ENCODE measurements at places on chromosomes 11 and 22.

- DNase-seq = peak; percentile 36
These were observed 12.3 kb downstream of the STARD10 start for GRCh38 chr11:72781313-72782080.

DNA sequence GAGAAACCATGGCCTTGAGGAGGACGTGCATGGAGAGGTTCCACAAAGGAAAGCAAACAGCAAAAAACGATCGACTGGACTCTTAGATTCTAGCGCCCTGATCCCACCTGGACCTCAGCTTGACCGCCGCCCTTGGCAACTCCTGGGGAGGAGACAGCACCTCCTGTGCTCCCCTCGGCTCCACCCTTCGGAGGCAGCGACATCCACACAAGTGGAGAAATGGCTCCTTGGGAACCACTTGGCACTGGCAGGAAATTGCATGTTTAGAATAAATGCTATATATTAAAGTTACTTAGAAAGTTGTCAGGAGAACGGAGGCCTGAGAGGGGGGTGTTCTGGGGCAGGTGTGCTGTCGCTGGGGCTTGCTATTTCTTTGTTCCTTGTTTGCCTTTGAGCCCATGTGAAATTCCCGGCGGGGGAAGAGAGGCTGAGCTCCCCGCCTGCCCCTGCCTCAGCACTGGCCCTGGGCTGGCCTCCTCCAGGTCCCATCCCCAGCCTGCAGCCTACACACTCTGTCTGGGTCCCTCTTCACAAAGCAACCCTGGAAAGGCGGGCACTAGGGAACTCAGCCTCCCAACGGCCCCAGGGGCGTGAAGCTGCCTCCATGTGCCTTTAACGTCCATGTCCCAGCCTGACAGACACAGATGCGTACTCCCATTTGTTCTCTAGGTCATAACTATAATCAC is 395.3 kb downstream of the BRD1 start:
- DNase-seq = no peak

DNA sequence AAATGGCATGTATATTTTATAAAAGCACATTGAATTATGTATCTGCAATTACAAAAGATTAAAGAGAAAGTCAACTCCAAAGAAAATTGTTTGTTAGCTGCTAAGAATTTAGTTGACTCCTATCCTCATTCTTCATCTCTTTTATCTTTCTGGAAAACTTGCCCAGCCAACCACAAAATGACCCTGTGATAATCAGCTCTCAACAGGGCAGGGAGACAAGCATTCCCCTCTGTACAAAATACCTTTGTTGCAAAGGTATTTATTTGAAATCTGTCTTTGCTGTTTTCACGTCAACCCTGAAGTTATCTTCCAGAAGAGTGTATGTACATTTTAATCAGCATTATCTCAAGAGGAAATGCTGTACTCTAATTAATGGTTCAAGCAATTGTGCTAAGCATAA is 191.1 kb upstream of the DDI1 start:
- no peak for DNase-seq

DNA sequence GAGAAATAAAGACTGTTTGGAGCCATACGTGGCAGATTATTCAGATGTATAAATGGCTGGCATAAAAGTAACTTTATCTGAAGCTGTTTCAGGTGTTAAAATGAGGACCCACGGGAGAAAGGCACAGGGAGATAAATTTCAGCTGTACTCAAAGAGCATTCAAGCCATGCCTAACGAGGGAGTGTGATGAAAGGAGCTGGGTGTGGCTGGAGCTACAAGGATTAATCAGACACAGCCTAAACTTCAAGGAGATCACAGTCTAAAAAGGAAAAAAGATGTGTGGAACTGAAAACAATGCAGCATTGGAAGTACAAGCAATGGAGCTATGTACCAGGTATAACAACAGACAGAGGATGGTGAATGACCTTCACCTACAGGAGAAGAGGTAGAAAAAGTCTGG is 120.8 kb upstream of the APOA1 start:
- no peak for DNase-seq

DNA sequence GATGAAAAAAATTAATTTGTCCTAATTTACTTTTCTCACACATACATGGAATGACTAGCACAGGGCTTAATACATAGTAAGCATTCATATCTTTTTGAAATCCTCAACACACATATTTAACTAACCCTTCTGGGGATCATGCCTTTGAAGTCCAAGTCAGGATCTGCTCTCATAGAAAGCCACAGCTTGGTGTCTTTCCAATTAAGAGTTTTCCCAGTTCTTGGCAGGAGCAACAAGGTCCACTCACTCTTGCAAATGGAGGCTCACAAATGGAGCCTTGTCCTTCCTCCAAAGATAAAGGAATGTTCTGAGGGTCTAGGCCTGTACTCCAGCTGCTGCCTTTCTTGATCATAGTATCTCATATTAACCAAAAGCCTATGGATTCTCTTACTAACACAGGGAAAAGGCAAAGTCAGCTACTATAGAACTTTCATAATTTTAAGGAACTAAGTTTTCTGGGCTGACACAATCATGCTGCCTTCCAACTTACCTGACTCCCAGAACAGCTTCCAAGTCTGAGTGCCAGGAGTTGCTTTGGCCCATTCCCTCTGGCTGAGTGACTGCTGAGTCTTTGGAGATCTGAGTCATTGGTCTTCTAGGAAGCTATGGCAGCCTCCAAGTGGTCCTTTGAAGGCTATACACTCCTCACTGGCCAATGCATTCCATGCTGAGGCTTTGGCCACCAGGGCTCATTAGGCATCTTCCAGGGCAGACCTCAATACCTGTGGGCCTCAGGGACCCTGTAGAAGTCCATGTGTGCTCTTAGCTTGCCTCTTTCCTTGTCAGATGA is 25.8 kb upstream of the NUCB2 start:
- DNase-seq = no peak

- no peak for DNase-seq
These were observed 17.5 kb upstream of the GAL start for GRCh38 chr11:68666849-68667248.

DNA sequence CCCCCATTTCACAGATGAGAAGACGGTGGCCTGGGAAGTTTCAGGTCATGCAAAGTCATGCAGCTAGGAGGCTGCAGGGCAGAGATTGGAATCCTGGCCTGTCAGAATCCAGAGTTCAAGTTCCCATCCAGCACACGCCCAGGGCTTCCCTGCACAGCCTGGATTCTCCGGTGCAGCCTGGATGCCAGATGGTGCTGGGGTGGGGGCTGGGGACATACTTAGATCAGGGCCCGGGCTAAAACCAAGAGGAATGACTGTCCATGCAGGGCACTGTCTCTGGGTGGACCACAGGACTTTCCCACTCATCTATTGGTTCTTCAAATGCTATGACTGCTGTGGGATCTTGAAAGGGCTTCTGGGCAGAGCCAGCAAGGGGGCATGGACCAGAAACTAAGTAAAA is 24.6 kb downstream of the LMO1 start:
- DNase-seq = no peak

- no peak for DNase-seq
These were observed 87.8 kb upstream of the DRD2 start for GRCh38 chr11:113562981-113563461.

GRCh38 chr11:1994121-1994520 is 3.5 kb downstream of the H19 start:
- DNase-seq = no peak

DNA sequence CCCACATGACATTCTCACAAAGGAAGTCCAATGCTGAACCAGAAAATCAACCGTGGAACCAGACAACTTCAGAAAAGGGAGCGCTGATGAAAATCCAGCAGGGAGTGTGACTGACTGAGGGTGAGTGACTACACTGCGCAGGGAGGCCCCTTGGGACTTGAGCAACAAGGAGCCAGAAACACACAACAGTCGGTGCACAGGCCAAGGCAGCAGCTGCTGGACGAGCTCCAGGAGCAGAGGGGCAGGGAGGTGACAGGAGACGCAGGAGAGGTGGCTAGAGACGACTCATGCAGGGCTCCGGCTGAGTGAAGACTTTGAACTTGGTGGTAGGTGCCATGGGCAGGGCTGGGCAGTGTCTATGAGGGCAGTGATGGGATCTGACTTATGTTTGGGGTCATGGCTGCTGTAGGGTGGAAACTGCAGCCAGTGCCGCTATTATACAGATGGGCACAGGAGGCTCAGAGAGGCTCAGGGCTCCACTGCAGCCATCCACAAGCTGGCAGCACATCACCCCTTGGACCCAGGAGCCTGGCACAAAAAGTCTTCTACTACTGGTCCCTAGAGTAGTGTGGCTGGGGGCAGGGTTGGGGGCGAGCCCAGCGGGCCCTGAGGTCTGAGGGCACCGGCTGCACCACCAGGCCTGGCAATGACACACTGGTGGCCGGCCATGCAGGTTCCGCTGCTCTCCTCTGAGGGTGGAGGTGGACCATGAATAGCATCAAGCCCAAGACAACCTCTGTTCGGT is 10.3 kb upstream of the FADD start:
- DNase-seq = no peak

DNA sequence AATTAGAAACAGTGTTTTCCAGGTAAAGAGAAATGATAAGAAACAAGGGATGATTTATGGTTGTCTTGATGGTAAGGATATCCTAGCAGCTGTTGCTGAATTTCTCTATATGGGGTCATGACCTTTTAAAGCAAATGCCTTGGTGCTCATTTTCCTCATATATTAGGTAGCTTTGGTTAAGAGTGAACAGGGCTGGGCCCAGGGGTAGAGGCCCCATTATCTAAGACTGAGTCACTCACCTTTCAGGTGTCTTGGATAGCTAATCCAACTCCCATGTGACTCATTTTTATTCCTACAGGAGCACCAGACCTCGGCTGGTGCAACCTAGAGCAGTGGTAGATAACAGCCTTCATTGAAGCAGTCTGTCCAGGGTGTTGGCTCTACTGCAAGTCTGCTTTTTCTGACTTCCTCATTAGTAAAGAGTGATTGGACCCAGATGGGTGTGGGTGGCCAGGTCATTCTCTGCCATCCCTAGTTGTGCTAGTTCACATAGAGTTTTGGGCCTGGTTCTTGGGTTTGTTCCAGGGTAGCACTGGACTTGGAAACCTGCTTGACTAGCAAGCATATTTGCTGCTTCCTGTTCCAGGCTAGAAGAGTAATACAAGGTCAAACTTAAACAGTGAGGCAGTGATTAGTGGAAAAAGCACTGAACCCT is 37.4 kb downstream of the CTNND1 start:
- DNase-seq = no peak

DNA sequence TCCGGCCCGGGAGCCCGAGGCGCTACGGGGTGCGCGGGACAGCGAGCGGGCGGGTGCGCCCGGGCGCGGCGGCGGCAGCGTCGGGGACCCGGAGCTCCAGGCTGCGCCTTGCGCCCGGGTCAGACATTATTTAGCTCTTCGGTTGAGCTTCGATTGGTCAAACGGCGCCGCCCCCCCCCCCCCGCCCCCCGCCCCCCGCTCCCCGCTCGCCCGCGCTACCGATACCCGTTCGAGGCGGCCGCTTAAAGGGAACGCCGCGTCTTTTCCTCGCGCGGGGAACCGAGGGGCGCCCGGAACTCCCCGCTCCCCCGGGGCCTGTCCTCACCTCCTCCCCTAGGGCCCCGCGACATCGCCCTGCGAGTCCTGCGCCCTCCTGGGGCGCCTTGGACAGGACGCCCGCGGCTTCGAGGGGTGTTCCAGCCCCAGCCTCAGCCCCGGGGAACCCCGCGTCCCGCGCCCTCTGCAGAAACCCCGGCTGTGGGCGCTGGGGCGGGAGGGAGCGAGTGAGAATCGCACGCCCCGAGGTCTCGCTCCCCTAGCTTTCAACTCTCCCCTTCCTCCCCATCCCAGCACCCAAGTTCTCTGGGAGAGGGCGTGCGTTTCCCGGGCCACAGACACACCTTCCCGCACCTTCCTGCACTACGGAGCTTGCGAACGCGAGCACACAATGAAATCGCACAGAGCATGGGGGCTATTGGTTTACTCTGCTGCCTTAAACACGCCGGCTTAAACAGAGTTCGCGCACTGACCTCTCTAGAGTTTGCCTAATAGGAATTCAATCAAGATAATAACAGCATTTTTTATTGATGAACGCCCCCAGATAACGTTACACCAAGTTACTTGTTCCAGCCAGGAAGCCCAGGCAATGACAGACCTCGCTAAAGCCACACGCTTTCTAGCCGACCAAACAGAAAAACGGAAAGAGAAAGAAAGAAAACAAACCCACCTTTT is at the start of gene BDNF:
Gene BDNF (minus strand): TSS at position 105 of the 951 bp plus-strand sequence. CDS start 41,891 bp downstream, outside the sequence.
- DNase-seq = no peak

GRCh38 chr11:1292644-1293618 is 16.5 kb downstream of the TOLLIP start:
- DNase-seq = no peak

GRCh38 chr11:118010738-118011461 is 24.7 kb downstream of the IL10RA start:
- no peak for DNase-seq

DNA sequence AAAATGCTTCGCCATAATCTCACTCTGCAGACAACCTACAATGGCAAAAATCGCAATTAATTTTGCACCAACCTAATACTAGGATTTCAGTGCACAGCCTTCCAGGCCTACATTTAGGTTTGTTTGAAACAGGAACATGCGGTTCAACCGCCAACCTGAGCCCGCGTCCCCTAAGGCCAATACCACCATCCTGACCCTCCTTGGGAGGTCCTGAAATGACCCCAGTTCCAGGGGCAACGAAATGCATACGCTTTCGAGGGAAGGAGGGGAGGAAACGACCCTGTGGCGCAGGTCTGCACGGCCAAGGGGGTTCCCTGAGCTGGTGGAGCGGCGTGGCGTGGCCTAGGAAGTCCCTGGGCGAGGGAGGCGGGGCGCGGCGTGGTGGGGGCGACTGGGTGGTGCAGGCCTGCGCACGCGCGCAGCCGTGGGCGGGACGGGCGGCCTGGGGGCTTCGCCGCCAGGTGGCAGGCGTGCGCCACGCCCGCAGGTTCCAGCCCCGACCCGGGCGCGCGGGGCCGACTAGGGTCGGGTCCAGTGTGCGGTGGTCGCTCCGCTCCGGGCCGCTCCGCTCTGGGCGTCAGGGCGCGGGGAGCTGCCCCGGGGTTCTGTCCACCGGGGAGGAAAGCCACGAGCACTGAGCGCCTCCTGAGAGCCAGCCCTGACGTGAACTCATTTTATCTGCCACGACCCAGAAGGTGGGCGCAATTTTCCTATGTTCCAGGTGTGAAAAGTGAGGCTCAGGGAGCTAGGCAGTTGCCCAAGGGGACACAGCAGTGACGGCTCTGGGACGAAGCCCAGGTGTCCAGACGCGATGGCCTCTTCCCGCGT is 94.1 kb downstream of the SWAP70 start:
- peak; percentile 87 for DNase-seq

DNA sequence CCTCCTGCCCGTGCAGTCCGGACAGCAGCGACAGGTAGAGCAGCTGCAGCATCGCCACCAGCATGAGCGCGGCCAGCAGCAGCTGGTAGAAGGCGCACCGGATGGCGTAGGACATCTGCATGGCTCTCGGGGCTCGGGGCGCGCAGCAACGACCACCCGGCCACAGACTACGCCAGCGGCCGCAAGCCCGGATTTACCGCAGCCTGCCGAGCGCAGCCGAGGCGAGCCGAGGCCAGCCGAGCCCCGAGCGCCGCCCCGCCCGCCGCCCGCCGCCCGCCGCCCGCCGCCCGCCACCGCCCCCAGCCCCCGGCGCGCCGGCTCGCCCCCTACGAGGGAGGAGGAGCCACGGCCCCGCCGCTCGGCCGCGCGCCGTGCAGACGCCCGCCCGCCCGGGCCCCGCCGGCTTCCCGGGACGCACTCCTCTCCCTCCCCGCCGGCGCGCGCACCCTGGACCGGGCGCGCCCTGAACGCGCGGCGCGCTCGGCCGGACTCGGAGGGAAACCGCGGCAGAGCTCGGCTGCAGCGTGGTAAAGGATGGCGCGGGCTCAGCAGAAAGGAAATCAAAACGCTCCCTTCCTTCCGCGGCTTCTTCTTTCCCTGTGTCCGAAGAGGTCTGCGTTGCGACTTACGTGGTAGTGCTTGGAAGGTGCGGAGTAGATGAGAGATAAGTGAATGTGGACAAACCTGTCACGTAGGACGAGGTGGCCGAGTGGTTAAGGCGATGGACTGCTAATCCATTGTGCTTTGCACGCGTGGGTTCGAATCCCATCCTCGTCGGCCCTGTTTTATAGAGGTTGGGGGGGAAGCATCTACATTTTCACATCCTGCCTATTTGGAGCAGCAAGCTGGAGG is at the start of gene B4GAT1:
Gene B4GAT1 (minus strand): TSS at position 205 of the 852 bp plus-strand sequence. CDS start 84 bp downstream, at position 121.
- DNase-seq = peak; percentile 62

All from stimulated activated CD8-positive, alpha-beta memory T cell treated with anti-CD3 and anti-CD28 coated beads, Interleukin-12 subunit alpha, Interleukin-12 subunit beta, amount 100 ng/mL, for 1 hour (primary cell).